HFF-Myc (cell line): ENCODE measurements at places on chromosomes 4 and X.

DNA sequence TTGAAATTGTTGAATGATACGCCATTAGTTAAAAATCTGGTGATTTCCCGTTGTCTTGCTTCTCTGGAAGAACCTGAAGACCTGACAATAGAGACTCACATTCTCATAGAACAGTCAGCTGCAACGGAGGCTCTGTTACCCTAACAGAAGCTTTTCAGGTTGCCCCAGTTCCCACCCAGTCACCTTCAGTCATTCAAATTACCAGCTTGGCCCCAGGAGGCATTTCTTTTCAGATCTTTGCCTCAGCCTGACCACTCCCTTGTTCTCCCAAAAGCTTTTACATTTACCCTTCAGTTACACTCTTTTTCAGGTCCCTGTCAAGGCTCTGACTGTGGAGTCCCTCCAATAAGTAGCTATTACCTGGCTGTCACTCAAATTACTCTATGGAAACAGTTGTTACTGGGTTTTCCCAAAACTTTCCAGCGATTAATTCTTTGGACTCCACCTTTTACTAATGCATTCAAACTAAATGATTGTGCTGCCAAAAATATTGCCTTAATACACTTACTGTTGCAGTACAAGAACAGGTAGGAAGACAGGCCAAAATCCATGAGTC lies 162.2 kb upstream of the FTHL17 start:
- DNase-seq, result no peak

GRCh38 chr4:145553375-145553774 lies 65.8 kb upstream of the MMAA start:
- no peak for DNase-seq

DNA sequence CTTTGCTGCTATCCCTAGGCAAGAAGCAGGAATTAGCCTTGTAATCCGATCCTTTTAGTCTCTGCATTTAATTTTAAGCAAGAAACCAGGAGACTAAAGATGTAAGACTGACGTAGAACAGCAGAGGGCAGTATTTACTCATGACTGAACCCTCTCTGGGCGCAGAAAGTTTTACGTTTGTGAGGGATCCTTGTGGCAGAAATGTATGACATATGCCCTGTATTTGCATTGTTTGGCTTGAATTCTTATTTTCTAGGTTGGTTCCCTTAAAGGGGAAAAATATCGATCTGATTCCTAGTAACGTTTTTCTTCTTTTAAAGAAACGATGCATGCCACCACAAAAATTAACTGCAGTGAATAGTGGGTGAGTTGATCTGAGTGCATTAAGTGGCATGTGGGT lies 1.3 kb upstream of the FAT4 start:
- DNase-seq, result peak; percentile 95

DNA sequence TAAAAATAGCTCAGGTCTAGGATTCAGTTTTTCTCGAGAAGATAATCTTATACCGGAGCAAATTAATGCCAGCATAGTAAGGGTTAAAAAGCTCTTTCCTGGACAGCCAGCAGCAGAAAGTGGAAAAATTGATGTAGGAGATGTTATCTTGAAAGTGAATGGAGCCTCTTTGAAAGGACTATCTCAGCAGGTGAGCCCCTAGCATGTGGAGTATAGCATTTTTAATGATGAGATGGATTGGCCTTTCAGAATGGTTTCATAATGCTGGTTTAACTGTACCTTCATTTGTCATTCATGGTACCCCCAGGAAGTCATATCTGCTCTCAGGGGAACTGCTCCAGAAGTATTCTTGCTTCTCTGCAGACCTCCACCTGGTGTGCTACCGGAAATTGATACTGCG lies 79.4 kb downstream of the SLC10A6 start:
- DNase-seq, result no peak

GRCh38 chr4:87734936-87735335 lies 64.4 kb upstream of the IBSP start:
- DNase-seq, result no peak

GRCh38 chr4:186920483-186920882 lies 196.8 kb upstream of the FAT1 start:
- no peak for DNase-seq

GRCh38 chr4:55503169-55503568 lies 43.5 kb downstream of the CLOCK start:
- DNase-seq, result peak; percentile 10

GRCh38 chr4:103443324-103443723 lies 245.2 kb upstream of the CENPE start:
- peak; percentile 15 for DNase-seq

GRCh38 chr4:177519481-177520260 lies 77.4 kb upstream of the AGA start:
- no peak for DNase-seq

DNA sequence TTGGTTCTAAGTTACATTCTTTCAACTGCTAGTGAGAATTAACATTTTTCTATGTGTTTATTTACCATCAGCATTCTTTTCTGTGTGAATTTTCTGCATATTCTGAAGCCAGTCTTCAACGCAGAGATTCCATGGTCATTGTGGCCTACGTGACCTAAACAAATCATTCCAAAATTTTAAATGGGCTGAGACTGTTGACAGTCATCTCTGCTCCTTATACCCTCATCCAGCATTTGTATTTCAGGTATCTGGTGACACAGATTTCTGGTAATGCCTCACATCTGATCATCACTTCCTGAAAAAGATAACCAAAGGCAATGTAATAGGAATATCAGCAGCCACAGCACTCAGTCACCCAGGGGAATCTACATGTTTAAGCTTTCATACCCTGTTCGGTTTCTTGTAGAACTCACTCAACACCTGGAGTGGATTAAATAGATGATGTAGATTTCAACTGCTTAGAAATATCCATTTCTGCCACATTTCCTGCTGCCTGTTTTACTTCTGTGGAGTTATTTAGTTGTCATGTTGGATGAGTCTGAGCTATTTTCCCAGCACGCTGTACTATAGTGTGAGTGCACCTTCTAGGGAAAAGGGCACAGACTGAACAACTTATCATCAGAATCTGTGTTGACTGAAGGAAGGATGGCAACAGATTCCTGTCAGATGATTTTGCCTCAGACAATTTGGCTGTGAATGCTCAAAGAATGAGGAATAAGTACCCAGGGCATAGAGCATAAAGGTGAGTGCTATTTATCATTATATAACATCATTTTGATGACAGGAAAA lies 73.0 kb upstream of the HPGD start:
- no peak for DNase-seq

GRCh38 chr4:108116423-108117168 lies 52.1 kb downstream of the LEF1 start:
- DNase-seq, result no peak

DNA sequence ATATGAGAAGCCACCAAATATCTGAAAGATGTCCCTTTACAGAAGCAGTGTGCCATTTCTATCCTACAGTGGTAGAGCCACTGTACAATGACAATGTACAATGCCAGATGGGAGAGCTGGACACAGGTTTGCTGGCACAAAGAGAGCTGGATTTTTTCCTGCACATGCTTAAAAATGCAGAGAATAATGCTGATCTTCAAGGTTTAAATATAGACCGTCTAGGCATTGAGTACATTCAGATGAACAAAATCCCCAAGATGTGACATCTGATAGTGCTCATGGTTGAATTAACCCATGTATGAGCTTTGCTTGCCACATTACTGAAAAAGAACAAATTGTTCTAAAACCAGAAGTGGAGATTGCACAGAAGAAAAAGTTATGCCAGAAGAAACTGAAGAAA lies 11.7 kb downstream of the ADGRL3 start:
- DNase-seq, result no peak

- no peak for DNase-seq
These were observed 70.1 kb downstream of the USP46 start for GRCh38 chr4:52588771-52589591.

DNA sequence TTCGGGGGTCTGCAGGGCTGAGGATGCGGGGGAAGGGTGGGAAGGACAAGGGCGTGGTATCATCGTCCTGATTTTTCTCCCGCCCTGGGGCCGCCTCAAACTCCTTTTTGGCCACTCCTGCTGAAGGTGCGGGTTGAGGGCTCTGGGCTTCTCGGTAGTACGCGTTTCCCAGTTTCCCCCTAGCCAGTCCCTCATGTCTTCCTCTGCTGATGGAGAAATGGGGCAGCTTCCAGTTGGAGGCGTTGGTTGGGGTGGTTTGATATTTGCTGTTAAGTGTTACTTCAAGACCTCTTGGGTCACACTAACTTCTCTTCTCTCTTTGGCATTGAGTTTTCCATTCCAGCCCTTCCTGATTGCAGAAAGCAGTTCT lies 482 bp downstream of the GSTCD start:
- no peak for DNase-seq

DNA sequence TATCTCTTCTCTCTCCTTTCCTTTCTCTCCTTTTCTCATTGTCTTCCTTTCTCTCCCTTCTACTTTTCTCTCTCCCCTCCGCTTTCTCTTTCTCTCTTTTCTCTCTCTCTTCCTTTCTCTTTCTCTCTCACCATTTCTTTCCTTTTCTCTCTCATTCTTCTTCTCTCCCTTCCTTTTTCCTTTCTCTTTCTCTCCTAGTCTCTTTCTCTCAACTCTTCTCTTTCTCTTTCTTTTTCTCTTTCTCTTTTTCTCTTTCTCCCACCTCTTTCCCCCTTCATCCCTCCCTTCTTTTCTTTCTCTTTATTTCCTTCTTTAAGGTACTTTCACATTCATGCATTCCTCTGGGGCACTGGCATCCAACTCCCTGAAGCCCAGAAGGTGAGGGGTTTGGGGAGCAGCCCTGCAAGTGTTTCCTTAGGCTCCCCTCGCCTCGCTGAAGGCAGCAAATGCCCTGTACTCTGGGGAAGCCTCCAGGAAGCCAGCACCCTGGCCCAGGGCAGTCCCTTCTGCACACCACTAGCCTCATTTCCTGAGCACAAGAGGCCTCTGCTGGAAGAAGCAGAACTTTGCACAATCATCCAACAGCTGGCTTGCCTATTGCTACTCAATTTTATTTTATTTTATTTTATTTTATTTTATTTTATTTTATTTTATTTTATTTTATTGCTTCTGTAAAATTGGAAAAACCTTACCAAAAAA lies 124.2 kb downstream of the NFKB1 start:
- no peak for DNase-seq

GRCh38 chr4:77157859-77158486 lies 966 bp downstream of the CCNG2 start:
- DNase-seq, result no peak

DNA sequence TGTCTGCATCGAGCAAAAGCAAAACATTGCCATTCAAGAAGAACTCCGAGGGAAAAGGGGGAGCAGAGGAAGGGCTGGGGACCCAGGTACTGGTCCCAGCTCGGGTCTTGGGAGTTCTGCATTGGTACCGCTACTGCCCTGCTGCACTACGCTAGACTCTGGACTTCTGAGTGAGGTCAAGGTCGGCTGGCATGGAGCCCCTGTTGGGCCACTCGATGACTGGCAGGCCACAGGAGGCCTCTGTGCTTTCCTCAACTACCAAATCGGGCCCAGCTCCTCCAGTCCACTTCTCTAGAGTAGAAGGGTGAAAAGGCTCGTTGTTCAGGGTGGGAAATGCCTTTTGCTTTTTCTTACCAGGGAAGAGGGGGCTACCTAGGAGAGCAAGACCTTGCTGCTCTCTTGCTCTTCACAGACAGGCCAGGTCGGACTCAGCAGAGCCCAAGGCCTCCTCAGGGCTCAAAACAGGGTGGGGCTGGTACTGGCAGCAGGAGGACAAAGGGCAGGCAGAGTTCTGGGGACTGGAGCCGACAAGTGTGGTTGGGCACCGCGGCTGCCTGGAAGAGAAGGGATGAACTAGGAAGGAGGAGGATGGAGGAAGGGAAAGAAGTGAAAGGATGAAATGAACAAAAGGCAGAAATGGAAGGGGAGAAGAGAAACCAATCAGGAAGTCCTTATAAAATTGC lies 8.9 kb upstream of the IRAK1 start:
- DNase-seq, result no peak

DNA sequence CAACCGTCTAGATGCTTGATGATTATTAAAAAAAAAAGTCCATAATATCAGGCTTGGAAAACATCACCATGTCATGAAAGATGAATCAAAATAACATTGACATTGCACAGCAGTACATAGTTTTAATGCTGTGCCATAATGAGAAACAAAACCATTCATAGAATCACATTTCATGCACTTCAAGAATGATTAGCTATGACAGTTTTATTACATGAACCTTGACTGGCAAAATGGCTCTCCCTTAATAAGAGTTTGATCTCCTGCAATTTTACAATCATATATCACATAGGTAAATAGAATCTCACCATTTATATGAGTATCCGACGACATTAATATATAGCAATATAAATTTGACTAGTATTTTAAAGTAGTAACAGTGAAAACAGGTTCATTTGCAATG lies 49.8 kb downstream of the TECRL start:
- DNase-seq, result no peak

DNA sequence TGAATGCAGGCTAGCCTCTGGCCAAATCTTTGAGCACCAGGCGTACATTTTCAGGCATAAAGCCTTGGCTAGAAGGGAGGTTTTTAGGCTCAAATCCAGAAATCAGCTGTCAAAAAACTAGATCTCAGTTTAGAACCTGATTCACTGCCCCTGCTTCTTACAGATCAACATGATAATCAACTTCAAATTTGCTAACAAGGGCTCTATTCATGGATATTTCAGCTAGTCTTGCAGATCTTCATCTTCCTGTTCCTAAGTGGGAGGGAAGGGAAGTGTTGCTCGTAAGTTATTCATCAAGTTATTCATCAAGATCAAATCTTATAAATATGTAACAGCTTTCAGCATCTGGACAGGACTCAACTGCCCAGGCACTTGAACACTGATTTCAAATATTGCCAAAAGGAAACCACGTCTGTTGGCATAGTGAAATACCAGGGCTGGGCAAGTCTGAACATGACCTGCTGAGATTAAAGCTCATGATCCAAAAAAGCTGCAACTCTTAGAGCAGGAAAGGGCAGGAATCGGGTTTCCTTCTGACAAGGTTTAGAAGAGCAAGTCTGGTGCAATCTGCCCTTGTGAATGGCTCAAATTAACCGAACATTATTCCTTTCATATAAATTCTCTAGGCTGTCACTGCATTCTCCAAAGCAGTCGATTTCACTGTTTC lies 200.3 kb downstream of the PDGFC start:
- peak; percentile 92 for DNase-seq

DNA sequence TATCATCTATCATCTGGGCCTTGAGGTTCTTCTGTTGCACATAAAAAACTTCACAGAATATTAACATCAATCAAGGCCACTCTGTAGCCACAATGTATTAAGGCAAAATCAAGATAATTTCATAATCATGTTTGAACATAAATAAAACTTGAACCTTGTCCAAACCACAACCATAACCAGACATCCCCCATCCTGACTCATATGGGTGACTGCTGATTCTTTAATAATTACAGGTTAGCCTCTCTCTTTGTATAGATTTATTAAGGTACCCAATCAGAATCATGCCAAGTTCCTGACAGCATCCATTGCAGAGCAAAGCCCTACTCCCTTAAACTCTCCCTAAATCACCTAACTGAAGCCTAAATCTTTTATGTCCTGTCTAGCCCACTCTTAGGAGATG lies 16.7 kb upstream of the AREG start:
- no peak for DNase-seq

- no peak for DNase-seq
These were observed 70.6 kb upstream of the PAGE3 start for GRCh38 chrX:55335296-55335695.
